Fibroblast of the aortic adventitia (primary cell): ENCODE measurements at places on chromosomes 5 and 9. TPM values are rescaled to one million over a fixed set of nuclear protein-coding genes. Genes with fewer than 3 reads are reported as not detected.

TRIP13 gene
- 4.4 and 32.5 TPM in 2 replicates for total RNA-seq

FAM221B gene
- not detected in 2 replicates for total RNA-seq

LHX3 gene
- not detected in 2 replicates for total RNA-seq

PITX1 gene
- 1.5 TPM in 1 of 2 replicates, not detected in the other for total RNA-seq

QSOX2 gene
- total RNA-seq: 7.1 and 9.2 TPM in 2 replicates

EGFL7 gene
- total RNA-seq: 2.4 and 5.6 TPM in 2 replicates

INSL4 gene
- total RNA-seq: not detected in 2 replicates

FOXD1 gene
- total RNA-seq: 0.74 and 4.2 TPM in 2 replicates

CD72 gene
- total RNA-seq: 1.1 and 1.9 TPM in 2 replicates
